ENCODE measurements at places on chromosomes 5 and 9.

DNA sequence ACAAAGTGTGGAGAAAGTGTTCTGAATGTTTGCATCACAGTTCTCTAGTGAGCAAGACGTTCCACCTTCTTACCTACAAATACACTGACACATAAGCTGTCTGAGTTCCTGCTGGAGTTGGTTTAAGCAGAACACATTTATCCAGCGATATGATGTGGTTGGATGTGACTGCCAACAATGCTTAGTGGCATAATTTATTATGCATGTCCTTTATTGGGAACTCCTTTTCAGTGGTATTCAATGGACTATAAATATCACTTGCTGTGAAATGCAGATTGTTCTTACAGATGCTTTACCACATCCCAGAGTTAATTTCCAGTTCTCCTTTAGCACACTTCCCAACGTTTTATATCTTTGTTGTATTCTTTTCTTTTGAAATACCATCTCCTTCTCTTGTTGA, 222.2 kb downstream of the LURAP1L start:
- no peak for DNase-seq

GRCh38 chr9:138072897-138073296, 195.3 kb downstream of the CACNA1B start:
- DNase-seq: no peak

DNA sequence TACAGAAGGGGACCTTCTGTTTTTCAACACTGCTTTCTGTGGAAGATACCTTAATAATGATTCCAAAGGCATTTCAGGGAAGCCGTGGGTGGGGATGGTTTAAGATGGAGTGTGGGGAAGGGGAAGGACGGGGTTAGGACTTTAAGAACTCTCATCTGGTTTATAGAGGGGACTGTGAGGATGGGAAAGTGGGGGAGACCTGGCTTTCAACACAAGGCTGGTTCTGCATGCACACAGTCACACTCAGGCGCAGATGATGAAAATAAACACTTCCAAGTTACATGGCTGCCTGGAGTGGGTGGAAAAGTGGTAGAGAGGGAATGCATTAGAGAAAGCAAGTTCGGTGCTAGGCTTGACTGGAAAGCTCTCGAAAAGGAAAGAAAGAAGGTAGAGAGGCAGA, 4.9 kb downstream of the MSANTD3 start:
- no peak for DNase-seq

- DNase-seq: no peak
Observed at GRCh38 chr5:178392931-178393394, 160.4 kb upstream of the PHYKPL start.

GRCh38 chr9:86246752-86247161, 12.7 kb downstream of the C9orf153 start:
- DNase-seq: no peak

- DNase-seq: no peak
Observed at GRCh38 chr9:1747417-1747967, 267.7 kb upstream of the SMARCA2 start.

DNA sequence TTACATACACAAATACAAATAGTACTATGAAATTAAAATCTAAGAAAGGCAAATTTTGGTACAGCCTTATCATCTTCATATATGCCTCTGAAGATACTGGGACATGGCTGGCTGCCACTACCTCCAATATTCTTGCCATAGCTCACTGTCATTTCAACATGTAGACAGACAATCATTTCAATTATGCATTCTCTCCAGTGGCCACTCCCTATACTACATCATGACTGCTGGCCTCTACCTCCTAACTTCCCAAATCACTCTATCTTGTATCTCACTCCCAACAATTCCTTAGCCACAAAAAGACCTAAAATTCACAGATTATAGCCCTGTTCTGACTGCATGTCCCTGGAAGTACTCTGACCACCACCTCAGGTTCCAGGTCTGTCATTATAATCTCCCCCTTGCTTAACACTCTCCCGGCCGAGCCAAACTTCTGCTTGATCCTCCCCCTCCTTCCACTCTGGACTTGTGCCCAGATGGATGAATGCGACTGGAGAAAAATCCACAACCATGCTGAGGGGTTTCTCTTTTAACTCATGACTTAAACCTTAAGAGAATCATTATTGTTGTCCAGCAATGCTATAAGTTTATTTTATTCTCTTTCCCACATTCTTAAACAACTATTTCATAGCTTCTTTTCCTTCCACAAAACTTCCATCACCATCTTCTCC, 225.3 kb upstream of the TLE4 start:
- no peak for DNase-seq

DNA sequence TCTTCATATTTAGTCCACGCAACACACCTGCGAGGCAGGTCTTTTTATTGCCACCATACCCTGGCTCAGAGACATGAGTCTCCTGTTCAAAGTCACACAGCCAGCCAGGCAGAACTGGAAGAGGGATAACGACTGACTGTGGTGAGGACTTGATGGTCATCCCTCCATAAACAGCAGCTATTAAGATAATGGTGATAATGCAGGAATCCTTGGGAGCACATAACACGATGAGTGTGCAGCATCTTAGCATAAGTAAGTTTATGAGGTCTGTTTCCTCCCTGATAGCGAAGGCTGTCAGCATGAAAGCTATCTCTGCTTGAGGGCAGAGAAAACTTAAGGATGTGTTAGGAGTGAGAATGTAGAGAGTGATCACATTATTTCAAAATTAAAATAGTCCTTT, 30.9 kb downstream of the KCTD16 start:
- DNase-seq: no peak

- DNase-seq: no peak
Observed at GRCh38 chr9:104082168-104082567, 11.9 kb upstream of the SMC2 start.

- no peak for DNase-seq
Observed at GRCh38 chr9:120303519-120303918, 276.4 kb downstream of the CDK5RAP2 start.

GRCh38 chr9:32291370-32291769, 93.1 kb upstream of the ACO1 start:
- no peak for DNase-seq

DNA sequence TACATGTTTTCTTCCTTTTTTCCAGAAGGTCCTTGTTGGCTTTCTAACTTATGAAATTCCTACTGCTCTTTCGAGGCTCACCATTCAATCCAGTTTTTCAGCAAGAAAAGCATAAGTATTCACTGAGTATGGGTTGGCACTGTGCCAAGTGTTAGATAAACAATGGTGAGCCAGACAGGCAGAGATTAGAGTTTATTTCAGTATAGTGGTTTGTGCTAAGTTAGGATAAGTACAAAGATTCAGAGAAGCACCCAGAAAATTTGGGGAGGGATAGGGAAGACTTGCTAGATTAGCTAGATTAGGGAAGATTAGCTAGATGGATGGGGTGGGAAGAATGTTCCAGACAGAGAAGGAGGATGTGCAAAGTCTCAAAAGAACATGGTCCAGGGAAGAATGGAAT, 122.9 kb downstream of the OXCT1 start:
- DNase-seq: no peak

- DNase-seq: no peak
Observed at GRCh38 chr5:35069188-35069587, 21.4 kb upstream of the AGXT2 start.

- no peak for DNase-seq
Observed at GRCh38 chr9:134809292-134809691, 71.3 kb upstream of the FCN2 start.

- no peak for DNase-seq
Observed at GRCh38 chr5:131563434-131564228, 71.4 kb downstream of the RAPGEF6 start.

DNA sequence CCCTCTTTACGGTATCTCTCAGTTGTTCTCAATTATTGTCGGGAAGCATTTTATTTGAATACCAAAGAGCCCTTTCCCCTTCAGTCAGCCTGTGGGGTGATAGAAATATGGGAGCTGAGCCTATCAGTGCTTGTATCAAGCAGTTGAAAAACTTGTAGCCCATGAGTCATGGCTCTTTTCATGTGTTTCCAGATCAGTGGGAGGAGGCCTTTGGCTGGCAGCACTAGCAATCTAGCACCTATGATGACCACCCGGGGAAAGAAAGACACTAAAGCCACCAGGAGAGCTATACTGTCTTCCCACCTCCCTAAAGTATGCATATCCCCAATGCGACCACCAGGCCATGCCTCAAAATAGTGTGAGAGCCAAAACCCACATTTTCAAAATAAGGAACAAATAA, 696.9 kb upstream of the C9orf72 start:
- DNase-seq: no peak

DNA sequence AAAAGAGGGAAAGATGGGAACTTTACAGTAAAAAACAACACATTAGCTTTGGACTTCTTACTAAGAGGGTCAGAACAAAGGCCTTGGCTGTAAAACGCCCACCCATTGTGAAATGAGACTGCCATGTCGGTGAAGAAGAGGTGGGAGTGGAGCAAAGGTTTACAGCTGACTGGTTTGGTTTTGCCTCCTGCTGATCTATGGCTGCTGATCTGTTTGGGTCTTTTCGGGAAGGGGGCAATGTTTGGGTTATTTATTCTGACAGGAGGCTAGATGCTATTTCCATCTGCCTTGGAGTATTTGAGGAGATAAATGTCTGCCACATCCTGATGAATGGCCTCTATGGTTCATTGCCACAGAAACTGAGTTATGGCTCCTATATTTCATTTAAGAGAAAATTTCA, 408.7 kb downstream of the TLE4 start:
- no peak for DNase-seq

- DNase-seq: no peak
Observed at GRCh38 chr9:127105805-127106465, 16.5 kb downstream of the ANGPTL2 start.

DNA sequence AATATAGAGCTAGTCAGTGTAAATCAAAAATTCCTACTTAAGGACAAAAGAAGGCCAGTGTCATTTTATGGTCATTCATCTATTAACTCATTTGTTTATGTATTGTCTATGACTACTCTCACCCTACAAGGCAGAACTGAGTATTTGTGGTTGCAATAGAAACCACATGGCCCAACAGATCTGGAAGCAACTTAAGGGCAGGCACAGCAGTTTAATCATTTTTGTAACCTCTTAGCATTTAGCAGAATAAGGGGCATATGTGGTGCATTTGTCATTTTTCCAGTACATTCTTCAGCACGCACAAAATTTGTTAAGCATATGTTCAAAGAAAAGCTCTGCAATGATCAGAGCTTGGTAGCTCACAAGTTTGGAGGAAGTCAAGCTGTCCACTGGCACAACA, 1.1 kb downstream of the FKBP15 start:
- DNase-seq: no peak

GRCh38 chr5:111252799-111253545, 28.8 kb downstream of the CAMK4 start:
- no peak for DNase-seq

DNA sequence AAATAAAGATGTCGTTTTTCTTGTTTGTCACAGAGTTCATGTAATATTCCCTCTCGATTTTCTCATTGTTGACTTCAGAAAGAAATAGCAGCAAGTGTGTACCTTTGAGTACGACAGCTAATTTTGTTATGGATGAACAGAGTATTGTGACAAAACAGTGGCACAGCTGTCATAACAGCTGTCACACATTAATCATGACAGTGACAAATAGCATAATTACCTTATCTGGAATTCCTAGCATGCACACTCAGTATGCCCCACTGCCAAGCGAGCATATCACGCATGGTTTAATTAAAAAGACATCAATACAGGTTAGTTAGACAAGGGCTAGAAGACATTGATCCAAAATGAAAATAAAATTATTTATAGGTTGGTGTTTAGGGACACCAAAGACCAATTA, 375.1 kb downstream of the SPATA31D1 start:
- no peak for DNase-seq

- DNase-seq: no peak
Observed at GRCh38 chr5:93123127-93123526, 457.9 kb downstream of the NR2F1-AS1 start.

DNA sequence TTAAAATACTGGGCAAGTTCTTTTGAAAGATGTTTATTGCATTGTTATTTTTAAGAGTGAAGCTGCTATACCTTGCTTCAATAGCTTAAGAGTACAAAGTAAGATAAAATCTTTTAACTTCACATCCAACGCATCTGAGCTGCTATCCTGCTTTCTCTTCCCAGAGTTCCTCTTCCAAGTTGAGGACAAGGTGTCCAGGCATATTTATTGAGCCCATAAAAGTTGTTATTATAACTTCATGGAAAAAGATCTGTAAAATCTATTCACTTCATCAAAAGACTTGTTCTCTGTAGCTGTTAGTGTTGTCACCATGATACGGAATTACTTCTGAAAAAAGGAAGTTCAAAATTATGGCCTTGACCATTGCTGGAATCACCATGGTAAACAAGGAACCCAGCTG, 306.2 kb upstream of the ELAVL2 start:
- DNase-seq: no peak

GRCh38 chr9:74379718-74380117, 117.4 kb upstream of the RORB start:
- DNase-seq: no peak

- no peak for DNase-seq
Observed at GRCh38 chr5:163089230-163089629, 348.2 kb upstream of the CCNG1 start.

DNA sequence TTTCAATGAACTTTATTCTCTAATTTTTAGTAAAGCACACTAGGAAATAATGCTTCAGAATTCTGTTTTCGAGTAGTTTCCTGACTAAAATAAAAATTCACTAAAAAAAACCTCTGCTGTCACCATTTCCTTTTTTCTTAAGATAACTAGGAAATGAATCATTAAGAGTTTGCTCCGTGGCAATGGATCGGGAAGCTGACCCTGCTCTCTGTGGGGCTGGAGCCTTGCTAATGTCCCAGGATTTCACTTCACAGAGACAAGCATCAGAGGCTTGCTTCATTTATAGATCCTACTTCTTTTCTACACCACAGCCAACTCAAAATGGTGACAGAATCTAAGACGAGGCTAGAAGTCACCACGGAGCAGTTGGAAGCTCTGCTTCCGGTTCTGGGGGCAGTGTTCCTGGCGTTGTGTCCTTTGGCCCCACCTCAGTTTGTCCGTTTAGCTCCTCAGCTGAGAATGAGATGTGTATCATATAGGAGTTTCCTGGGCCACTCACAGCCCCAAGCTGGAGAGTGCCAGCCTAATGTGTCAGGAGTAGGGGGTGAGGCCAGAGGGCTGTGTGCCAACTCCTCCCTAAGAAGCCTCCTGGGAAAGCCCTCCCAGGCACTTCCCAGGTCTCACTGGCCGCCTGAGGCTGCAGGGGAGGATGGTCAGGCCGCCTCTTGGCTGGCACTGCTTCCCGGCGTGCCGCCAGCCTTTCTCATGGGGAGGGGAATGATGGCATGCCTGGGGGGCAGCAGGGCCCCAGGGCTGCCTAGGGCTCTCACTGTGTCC, 19.6 kb downstream of the TENT4A start:
- no peak for DNase-seq

GRCh38 chr5:93079046-93079445, 502.0 kb downstream of the NR2F1-AS1 start:
- no peak for DNase-seq

GRCh38 chr9:69673311-69673640, 1.1 kb upstream of the APBA1 start:
- DNase-seq: no peak

- DNase-seq: no peak
Observed at GRCh38 chr9:75085640-75086039, 2.3 kb downstream of the NMRK1 start.

GRCh38 chr5:177509991-177510566, 453 bp upstream of the DOK3 start:
- no peak for DNase-seq
